ENCODE measurements at places on chromosomes 3 and 15.
A peak's percentile ranks its signal among the peaks of the same experiment; 100 is the strongest.

- DNase-seq, result no peak
Observed at GRCh38 chr3:58358092-58358491, 25.4 kb downstream of the PXK start.

DNA sequence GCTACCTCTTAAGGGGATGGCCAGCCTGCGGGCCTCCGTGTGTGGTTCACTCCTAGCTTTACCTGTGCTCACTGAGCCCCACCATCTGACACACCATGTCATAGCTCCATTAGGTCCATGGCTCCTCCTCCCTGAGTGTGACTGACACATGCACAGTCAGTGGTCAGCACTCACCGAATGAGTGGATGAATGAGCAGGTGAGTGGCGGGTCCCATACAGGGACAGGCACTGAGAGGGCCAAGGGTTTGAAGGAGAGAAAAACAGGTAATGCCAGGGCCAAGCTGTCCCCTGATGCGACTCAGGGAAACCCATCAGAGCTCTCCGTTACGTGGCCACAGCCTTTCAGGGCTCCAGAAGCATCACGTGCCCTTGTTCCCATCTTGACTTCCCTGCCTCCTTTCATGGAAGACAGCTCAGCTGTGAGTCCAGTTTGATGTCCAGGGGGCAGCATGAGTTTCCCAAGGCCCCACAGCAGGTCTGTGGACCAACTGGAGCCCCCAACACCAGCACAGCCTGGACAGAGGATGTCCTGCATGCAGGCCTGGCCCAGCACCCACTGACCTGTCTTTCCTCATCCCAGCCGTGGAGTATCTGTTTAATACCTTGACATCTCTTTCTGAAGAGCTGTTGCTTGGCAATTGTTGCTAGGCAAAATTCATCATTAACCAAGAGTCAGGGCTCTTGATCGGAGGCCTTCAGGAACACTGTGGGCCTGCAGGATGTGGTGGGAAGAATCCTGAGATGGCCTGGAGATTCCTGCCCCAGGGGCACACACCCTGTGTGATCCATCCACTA, 84.4 kb downstream of the PLXNA1 start:
- no peak for DNase-seq

- no peak for DNase-seq
Observed at GRCh38 chr15:34786206-34786605, 9.1 kb downstream of the ACTC1 start.

DNA sequence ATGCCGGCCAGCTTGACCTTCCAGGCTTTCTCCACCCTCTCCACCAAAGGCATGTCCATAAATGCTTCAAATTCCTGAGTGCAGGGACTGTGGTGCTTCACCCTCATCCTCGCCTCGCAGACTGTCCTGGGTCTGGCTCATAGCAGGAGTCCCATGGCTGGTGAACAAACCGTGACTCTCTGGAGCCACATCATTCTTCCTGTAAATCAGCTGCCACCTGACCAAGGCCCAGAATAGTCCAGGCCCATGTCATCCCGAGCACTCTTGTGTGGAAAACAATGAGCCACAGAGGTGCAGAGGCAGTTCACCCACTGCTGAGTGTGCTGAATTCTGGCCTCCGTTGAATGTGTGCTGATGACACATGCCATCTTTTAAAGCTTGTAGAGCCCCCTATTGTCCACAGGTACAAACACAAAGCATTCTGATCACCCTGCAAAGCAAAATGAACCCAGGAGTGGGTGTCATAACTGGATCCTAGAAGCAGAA, 68.6 kb downstream of the ABHD5 start:
- peak; percentile 94 for DNase-seq

GRCh38 chr3:11727207-11727606, 83.5 kb upstream of the VGLL4 start:
- no peak for DNase-seq

GRCh38 chr15:39494462-39494861, 86.4 kb upstream of the THBS1 start:
- no peak for DNase-seq

DNA sequence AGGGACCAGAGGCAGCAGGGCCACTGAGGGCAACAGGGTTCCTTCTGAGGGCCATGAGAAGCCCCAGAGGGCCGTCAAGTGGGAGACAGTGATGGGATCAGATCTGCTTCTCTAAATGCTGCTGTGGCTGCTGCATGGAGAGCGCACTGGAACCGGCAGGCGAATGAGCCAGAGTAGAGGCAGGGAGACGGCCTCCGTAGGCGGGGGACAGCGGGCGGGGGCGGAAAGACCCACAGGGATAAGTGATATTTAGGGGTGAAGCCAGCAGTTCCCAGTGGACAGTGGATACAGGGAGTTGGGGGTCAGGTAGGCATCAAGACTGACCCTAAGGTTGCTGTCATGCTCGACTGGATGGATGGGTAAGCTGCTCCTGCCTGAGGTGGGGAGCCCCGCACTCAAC, 45.0 kb downstream of the GLDN start:
- no peak for DNase-seq

DNA sequence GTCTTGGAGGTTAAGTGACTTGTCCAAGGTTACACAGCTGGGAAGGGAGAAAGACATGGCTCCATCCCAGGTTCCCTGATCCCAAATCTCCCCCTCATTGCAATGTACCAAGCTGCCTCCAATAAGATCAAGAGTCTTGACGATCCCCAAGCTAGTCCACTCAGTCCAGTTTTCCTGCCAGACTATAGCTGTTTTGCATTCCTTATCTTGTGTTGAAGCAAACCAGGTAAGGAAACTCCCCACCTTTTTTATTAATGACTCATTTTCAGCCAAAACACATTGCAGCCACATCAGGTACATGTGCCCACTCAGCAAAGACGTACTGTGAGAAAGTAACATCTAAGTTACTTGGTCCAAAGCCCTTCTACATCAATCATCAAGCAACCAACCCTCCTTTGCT, 41.9 kb downstream of the LIPC start:
- peak; percentile 91 for DNase-seq

DNA sequence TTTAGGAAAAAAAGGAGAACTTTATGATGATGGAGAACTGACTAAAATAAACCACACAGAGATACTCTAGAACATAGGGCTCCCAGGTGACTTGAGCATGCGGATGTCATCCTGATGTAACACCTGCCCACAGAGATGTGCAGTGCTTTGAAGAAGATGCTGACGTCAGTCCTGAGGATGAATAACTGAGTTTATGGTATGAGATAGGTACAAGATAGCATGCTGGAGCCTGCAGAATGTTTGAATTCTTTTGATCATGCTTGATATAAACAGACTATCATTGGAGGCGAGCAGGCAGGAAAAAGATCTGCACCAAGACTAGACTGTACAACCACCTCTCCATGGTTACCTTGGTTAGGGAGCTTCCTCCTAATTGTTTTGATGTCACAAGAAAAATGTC, 12.4 kb downstream of the CCR4 start:
- no peak for DNase-seq

DNA sequence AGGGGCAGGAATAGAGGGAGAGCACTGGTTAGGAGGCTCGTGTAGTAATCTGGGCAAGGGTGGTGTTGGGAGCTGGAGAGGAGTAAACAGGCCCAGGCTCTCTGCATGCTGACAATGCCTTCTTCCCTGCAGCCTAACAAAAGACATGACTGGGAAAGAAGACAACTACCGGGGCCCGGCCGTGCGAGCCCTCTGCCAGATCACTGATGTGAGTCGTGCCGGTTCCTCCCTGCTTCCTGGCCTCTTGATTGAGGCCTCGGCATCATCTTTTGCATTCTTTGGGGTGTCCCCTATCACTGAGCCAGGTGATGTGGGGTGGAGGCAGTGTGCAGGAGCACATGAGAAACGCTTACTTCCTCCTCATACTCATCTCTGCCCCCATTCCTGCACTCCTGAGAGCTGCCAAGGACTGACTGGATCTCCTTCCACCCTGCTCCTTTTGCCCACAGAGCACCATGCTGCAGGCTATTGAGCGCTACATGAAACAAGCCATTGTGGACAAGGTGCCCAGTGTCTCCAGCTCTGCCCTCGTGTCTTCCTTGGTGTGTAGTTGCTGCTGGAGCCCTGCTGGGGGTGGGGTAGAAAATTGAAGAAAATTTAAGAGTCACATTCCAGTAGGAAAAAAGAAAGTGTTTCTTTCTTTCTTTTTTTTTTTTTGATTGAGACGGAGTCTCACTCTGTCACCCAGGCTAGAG, 5.3 kb downstream of the COPG1 start:
- no peak for DNase-seq

DNA sequence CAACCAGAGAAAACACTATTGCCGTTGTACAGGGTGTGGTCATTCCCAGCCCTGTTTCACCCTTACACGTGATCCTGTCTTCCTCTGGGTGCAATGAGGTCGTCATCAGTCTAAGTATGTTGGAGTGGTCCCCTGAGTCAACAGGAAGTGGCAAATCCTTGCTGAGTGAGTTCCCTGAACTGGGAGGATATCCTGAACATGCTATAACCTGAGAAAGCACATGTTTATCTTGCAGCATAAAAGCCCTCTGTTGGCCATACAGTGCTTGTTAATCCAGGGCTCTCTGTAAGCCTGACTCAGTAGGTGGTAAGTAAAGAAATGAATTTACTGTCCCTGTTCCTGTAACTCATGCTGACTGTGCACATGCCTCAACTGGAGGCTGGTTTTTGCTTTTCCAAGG, 477.8 kb upstream of the RGMA start:
- no peak for DNase-seq

GRCh38 chr3:127772273-127772672, 50.0 kb downstream of the MGLL start:
- no peak for DNase-seq
